ENCODE measurements at places on chromosomes 2 and 18. TPM values are rescaled to one million over a fixed set of nuclear protein-coding genes. Genes with fewer than 3 reads are reported as not detected.

DNA sequence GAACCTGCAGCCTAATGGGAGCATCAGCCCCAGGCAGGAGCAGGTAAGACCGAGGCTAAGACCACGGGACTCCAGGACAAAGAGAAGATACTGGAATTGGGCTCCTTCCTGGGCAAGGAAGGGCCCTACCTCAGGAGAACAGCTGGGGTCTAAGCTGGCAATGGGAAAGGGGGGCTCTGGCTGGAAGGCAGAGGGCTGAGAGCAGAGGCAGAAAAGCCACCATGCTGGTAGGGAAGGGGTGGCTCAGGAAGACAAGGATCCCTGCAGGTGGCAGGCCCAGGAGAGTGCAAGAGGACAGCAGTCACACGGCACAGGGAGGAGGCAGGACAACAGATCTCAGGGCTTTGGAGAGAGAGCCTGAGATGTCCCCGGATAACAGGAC lies 203.5 kb downstream of the NDUFA10 start:
- DNase-seq = no peak

DNA sequence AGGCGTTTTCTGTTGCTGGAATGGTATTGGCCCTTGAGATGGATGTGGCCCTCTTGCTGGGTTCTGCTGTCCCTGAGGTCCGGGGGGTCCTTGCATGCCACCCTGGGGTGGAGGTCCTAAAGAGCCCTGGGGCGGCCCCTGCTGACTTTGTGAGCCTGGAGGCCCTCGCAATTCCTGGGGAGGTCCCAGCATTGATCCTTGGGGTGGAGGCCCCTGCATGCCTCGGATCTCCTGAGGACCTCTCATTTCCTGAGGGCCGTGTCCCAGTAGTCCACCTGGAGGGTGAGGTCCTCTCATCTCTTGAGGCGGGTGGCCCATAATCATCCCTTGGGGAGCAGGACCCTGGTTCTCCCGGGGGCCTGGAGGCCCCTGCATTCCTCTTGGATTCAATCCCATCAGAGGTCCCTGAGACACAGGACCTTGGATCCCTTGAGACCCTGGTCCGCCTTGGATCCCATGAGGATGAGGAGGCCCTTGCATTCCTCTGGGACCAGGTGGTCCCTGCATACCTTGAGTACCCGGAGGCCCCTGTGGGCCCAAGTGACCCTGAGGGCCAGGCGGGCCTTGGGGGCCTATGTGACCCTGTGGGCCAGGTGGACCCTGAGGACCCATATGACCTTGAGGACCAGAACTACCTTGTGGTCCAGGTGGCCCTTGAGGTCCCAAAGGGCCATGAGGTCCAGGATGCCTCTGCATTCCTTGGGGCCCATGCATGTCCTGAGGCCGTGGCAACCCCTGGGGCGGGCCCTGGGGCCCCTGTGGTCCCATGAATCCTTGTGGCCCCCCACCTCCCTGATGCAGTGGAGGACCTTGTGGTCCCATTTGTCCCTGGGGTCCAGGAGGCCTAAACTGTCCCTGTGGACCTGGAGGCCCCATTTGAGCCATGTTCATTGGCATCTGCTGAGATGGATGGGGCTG lies 18.3 kb downstream of the SFT2D3 start:
- peak; percentile 56 for DNase-seq

Gene BOLL
- not detected for total RNA-seq

Gene ELOA2
- total RNA-seq = not detected

Gene LTBP1
- 113 TPM for total RNA-seq

- DNase-seq = no peak
These were observed 95.9 kb downstream of the EPB41L5 start for GRCh38 chr2:120108749-120109148.

Gene PSMA8
- not detected for total RNA-seq

DNA sequence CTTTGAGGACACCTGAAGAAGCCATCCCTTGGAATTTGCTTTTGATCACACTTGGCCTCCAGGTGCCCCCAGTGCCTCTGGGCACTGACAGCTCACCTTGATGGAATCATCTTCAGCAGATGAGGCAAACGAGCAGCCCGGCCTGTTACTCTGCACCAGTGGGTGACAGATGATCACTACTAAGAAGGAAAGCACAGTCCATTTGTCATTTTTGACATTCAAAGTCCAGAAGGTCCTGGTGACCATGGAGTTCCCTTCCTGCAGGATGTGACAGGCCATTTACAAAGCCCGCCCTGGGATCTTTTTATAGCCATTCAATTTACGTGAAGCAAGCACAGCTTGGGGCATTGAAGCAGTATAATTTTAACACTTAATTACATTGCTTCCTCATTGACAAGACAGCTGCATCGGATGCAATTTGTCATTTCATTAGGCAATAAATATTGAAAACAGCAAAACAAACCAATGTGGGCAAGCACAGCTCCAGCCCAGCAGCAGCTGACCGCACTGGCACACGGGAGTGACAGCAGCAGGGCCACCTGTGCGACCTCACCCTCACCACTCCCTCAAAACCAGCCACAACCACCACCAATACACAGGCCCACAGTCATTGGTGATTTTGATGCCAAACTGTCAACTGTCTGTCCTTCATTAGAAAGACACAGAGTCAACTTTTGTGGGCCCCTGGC lies 76.0 kb upstream of the SLC66A3 start:
- no peak for DNase-seq

GRCh38 chr2:46245869-46246268 lies 51.3 kb upstream of the EPAS1 start:
- DNase-seq = no peak

- no peak for DNase-seq
These were observed 342.4 kb downstream of the TNS1 start for GRCh38 chr2:217660423-217660822.

DNA sequence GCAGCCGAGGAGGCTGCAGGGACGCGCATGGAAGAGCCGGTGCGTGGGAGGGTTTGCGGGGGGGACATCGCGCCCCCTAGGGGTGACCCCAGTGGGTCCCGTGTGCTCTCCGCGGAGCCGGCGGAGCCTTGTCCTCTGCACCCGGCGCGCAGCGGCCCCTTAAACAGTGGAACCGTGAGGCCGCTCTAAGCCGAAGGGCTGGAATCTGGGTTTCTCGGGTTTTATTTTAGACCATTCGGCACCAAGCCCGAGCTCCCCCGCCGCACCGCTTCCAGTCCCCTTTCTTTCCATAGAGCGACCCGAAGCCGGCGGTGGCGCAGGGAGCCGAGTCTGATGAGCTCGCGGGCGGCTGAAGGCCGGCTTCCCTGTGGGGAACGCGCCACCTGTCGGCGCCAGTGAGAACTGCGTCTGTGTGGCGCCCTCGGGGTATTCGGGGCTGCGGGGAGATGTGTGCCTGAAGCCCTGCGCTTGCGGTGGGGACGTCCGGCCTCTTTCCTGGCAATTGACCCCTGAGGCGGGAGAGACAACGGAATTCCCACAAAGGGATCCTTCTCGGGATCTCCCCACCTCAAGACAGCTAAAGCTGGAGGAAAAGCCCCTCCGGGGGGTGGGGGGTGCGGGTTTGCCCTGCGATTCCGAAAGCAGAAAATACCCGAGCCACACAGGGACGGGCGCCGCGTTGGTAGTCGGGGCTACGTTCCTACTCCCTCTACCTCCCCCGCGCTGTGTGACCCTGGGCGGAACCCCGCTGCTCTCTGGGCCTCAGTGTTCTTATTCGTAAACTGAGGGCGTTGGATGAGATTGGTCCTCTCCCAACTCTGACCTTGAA lies 8.2 kb upstream of the EN1 start:
- peak; percentile 91 for DNase-seq

All from right cardiac atrium (tissue), 5 donors.